ENCODE measurements at places on chromosomes 16 and 17.

DNA sequence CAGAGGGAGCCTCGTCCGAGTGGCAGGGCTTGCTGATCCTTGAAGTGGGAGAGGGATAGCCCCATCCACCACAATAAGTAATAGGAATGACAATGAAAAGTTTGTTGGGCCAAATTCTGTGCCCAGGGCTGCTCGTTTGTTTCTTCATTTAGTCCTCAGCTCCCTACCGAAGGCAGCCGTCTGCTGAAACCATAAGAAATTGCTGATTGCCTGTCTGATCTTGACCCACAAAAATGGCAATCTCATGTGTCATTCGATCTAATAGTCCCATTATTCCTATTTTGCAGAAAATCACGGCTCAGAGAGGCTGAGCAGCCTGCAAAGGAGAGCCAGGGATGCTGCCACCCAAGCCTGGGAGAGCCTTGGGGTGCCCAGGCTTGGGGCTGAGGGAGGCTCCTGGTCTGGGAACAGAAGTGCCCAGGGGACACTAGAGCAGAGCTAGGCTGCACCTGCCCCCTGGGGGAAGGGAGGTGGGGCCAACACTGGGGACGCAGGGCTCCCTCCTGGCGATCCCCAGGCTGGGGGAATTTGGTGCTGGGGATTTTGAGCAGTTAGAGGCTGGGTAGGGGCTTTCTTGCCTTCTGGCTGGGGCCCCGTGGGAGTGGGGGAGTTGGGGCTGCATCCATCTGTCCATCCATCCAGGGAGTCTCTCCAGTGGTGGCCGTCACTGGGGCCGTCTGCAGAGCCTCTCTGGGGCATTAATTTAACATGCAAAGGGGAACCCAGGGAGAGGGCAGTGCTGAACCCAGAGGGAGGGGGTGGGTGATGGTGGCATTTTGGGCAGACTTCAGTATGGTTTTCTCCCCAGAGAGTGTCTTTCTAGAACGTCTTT lies 53.5 kb downstream of the SOCS1 start:
- DNase-seq, result no peak

- DNase-seq, result no peak
These were observed 35.6 kb upstream of the IRF8 start for GRCh38 chr16:85863384-85863774.

DNA sequence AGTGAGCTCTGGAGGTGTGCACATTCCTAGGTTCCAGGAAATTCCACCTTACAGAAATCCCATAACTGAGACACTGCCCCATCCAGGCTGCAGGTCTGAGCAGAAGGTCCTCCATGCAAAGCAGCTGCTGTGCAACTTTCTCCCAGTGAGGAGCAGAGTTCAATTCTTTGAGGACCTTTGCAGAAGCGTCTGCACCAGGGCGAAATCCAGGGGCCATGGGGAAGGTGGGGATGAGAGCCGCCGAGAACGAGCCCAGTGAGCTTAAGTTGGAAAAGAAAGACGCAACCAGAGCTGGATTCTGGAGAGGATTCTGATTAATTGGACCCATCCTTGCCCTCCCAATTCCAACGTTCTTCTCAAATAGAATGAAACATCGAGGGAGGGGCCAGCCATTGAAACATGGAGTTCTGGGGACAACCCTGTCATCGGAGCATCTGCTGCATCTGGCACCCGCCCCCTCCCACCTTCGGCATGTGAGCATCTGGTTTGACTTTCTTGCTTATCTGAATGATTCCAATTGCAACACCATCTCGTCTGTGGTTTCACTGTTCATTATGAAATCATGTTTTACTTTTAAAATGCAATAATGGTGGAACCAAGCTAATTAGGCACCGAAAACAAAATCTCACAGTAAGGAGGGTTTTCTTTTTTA lies 190.6 kb upstream of the FOXF1 start:
- no peak for DNase-seq

DNA sequence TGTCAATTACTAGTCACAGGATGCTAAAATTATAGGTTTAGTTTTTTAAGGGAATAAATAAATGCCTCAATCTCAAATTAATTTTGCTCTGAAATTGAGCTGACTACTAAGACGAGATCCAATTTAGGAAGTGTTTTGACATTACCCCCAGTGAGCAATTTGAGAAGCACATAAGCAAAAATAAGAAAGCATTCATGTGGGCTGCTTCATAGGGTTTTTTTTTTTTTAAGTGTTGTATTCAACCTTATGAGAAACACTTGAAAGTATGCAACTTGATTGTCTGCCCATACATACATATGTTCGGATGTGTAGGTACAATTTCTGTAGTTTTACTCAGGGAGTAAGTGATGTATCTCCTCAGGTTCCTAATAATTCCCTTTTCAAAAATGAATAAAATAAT lies 77.6 kb downstream of the PRKCA start:
- no peak for DNase-seq

GRCh38 chr17:17021194-17021863 lies 20.9 kb upstream of the MPRIP start:
- DNase-seq, result no peak

DNA sequence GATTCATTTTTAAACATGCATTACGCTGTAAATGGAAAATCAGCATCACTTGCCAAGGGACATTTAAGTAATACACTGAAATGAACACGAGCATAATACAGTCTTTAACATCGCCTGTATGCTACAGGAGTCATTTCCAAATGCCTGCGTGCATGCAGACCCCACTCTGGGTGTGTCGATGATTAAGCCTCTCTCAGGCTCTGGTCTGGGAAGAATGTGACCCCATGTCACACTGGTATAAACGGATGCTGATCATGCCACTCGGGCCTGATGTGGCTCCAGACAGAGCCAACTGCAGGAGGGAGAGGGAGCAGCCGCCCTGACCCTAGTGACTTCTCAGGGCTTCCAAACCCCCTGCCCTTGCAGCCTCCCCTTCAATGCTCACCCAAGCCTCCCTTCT lies 10.8 kb downstream of the EMP2 start:
- no peak for DNase-seq

DNA sequence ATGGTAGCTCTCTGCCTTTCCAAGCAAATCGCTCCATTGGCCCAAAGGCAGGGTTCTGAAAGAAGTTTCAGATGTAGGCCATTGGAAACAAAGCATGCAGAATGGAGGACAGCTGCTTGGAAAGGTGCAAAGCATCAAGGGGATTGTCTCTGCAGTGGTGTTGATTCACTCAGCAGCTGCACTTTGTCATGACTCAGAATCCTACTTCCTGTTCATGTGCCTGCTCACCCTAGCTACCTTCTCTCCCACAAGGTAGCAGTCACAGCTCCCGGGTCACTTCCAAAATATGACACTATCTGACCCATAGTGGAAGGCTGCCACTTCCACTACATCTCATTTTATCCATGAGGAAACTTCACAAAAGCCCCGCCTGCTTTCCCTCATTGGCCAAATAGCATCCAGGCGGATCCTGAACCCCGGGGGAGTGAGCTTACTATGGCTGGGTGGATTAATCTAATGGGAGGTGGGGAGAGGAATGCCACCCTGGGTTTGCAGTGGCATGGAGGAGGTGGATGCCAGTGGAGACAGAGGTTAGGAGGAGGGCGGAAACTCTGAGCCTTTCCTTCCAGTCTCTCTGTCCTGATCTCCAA lies 74.7 kb upstream of the NKD1 start:
- no peak for DNase-seq

DNA sequence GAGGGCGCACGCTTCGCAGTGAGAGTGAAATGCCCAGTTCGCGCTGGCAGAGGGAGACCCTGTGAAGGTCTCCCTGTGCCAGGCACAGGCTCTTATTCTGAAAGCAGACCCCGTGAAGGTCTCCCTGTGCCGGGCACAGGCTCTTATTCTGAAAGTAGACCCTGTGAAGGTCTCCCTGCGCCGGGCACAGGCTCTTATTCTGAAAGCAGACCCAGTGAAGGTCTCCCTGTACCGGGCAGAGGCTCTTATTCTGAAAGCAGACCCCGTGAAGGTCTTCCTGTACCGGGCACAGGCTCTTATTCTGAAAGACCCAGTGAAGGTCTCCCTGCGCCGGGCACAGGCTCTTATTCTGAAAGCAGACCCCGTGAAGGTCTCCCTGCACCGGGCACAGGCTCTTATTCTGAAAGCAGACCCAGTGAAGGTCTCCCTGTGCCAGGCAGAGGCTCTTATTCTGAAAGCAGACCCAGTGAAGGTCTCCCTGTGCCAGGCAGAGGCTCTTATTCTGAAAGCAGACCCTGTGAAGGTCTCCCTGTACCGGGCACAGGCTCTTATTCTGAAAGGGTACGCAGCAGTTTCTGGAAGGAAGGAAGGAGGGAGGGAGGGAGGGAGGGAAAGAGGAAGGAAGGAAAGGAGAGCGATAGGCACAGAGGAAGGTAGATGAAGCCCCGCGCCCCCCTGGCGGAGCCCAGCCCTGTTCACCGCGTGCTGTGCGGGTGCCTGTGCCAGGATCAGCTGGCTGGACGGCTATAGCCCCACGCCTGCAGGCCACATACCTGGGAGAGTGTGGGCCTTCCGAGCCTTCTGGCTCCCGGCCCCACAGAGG lies 55.3 kb downstream of the WDR45B start:
- peak; percentile 27 for DNase-seq

- no peak for DNase-seq
These were observed 2.1 kb upstream of the MRPL28 start for GRCh38 chr16:372302-372983.

- DNase-seq, result no peak
These were observed 157.5 kb upstream of the CDC42EP4 start for GRCh38 chr17:73469311-73469710.

DNA sequence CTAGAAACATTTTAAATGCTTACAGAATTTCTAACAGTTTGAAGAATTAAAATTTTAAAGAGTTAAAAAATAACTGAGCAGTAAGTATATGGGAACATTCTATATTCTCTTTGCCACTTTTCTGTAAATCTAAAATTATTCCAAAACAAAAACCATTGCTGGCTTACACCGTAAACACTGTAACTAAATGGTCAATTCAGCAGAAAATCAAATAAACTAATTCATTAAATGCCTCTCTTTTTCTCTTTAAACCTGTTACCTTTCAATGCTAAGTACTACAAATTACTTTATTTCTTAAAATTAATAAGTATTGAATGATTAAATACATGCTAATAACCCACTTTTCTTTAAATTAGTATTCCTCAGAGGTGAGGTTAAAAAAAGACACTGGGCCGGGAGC lies 14.0 kb downstream of the TERB1 start:
- DNase-seq, result no peak

DNA sequence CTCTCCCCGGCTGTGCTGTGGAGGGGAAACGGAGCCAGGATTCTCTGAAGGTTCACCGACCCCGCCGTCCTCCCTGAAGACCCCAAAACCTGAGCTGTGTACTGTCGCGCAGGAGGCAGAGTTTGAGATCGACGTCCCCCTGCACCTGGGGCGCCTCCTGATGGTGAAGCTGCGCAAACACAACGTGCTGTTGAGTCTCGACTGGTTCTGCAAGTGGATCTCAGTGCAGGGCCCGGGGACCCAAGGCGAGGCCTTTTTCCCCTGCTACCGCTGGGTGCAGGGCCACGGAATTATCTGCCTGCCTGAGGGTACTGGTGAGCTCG lies 62.6 kb upstream of the TEKT1 start:
- no peak for DNase-seq

GRCh38 chr17:10337976-10338375 lies 34.8 kb downstream of the MYH13 start:
- DNase-seq, result no peak

GRCh38 chr17:48630925-48631692 lies 5.0 kb upstream of the HOXB9 start:
- DNase-seq, result no peak

Measured in NCI-H1092 treated with DMSO at 0.1 percent for 48 hours (cell line).